ENCODE measurements at places on chromosomes 3 and 15. TPM values are rescaled to one million over a fixed set of nuclear protein-coding genes. Genes with fewer than 3 reads are reported as not detected.

GRCh38 chr15:25937796-25938195, 74.7 kb upstream of the ATP10A start:
- no peak for DNase-seq

- DNase-seq, result peak; percentile 41
Observed at GRCh38 chr3:99938270-99938911, 120.7 kb downstream of the CMSS1 start.

DNA sequence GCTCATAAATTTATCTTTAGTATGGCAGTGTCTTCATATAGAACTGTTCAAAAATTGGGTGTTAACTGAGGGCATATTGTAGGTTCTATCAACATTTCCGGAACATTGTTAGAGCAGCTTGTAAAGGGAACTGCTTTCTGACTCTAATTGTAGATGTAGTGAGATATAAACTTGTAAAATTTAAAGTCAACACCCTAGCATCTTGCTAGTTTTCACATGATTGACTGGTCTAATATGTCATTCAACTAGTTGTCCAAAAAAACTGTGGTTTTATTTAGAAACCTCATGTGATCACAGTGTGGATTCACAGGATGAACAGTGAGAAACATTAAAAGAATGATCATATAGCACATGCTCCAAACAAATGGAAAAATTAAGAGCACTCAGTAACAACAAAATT, 607.4 kb downstream of the ROBO1 start:
- no peak for DNase-seq

DNA sequence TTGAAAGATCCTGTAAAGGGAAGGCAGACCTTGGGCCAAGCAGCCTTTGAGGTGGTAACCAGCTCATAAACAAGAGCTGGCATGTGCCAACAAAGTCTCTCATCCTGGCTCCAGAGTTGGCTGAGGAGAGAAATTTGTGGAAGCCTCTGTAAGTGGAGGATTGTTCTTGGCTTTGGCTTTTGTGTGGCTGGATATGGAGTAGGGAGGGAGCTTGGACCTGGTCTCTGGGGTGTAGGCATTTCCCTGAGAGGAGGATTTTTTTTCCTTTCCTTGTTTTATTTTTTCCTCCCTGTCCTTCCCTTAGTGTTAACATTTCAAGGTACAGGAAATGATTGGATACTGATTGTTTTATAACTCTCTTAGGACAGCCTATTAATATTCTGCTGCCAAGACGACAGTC, 60.8 kb downstream of the ZNF609 start:
- DNase-seq, result peak; percentile 66

GRCh38 chr3:35426366-35426958, 212.9 kb upstream of the ARPP21 start:
- DNase-seq, result no peak

DNA sequence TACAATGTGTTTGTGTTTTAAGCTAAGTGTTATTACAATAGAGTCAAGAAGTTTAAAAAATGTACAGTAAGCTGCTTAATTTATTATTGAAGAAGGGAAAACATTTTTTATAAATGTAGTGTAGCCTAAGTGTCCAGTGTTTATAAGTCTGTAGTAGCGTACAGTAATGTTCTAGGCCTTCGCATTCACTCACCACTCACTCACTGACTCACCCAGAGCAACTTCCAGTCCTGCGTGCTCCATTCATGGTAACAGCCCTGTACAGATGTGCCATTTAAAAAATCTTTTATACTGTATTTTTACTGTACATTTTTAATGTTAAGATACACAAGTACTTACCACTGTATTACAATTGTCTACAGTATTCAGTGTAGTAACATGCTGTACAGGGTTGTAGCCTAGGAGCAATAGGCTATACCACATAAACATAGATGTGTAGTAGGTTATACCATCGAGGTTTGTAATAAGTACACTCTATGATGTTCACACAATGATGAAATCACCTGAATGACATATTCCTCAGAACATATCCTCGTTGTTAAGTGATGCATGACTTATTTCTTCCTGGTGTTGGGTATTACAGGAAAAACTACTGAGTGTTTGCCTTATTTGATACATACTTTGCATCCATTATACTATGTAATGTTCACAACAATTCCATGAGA, 156.6 kb upstream of the NUDT16 start:
- DNase-seq, result no peak

GRCh38 chr3:69764121-69764741, 25.0 kb downstream of the MITF start:
- no peak for DNase-seq

DNA sequence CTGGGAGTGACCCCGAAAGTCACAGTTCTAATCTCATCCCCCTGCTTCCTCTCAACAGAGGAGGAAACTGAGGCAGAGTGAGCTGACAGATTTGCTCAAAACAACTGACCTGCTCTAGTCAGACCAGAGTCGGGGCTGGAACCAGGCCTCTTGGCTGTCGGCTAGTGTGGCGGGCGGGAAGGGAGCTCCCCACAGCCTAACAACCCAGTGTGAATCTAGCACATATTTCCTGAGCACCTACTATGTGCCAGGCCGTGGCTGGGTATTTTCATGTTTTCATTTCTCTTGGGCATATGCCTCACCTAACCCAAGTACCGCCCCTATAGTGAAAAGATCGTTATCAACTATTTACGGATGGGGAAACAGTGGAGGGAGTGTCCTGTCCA, 27.2 kb downstream of the GRIP2 start:
- no peak for DNase-seq

GRCh38 chr3:156952011-156952410, 125.9 kb downstream of the LEKR1 start:
- no peak for DNase-seq

- peak; percentile 49 for DNase-seq
Observed at GRCh38 chr3:42572278-42572677, 9.5 kb downstream of the SEC22C start.

- no peak for DNase-seq
Observed at GRCh38 chr3:123447749-123448517, 957 bp downstream of the ADCY5 start.

DNA sequence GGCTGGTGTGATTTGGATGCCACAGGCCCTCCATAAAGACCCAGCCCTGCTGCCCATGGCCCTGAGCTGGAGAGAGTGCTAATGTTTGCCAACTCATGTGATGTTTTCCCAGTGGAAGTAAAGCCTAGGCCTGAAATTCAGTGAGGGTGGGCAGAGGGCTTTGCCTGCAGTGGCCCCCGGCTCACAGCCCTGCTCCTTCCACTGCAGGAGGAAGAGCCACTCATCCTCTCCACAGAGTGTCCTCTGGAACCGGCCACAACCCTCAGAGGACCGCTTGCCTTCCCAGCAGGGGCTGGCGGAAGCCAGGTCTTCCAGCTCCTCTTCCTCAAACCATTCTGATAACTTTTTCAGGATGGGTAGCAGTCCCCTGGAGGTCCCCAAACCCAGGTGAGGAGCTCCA, 13.9 kb upstream of the CPNE9 start:
- DNase-seq, result no peak

DNA sequence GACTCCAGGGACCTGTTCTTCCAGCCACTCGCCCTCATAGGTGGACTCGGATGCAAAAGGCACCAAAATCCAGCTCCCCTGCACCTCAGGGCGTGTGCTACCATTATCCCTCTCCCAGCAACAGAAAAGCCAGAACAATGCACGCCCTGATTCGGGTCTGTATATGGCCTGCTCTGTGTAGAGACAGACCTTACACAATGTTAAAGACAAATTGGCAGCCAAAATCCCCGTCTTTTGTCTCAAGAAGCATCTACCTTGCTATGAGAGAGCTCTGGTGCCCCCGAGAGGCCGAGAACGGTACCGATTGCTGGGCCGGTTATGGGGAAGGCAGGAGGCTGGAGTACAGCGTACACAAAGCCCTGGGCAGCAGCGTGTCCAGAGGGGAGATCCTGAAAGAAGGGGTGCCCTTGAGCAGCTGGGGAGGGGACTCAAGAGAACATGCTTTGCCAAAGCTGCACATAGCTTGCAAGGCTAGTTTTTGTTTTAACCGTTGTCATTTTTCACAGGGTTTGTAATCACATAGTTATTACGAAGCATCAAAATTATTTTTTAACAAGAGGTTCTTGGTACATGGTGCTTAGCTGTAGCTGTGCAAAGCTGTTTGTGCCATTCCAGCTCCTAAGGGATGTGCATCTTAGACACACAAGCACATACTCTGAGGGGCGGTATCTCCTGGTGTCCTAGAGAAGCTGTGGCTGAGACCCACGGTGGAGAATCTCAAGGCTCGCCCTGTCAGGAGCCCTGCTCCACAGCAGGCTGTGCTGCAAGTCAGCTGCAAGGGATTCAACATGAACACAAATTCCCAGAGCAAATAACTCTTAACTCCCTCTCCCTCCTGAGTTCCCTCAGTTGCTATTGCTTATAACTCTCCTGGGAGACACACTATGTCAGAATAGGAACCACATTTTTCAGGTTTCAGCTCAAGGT, 461.5 kb upstream of the PPP2R3A start:
- DNase-seq, result peak; percentile 38

DNA sequence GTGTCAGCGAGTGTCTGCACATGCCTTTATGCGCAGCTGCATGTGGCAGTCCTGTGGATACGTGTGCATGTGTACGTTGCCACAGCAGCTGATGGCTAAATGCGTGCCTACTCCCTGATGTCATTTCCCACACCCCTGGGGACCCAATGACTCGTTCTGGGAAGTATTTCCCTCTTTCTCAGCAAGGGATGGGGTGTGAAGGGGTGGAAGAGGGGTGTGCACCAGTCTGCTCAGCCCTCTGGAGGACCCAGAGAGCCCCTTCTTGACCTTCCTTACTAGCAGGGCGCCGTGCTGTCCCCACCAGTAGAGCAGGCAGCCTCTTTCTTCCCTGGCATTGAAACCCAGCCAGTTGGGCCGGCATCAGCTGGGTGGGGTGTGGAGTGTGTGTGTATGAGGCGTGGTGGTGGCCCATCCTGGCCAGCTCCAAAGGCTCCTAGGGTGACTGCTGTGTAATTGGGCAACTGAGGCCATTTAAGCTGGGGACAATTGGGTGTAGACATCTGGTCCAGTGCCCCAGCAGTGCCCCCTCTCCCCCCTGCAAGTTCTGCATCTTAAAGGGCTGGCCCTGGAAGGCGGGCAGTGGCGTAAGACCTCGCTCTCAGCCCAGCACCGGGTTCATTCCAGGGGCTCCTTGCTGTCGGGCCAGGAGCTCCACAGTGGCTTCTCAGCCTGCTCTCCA, 19.2 kb downstream of the SNX33 start:
- DNase-seq, result peak; percentile 85

DNA sequence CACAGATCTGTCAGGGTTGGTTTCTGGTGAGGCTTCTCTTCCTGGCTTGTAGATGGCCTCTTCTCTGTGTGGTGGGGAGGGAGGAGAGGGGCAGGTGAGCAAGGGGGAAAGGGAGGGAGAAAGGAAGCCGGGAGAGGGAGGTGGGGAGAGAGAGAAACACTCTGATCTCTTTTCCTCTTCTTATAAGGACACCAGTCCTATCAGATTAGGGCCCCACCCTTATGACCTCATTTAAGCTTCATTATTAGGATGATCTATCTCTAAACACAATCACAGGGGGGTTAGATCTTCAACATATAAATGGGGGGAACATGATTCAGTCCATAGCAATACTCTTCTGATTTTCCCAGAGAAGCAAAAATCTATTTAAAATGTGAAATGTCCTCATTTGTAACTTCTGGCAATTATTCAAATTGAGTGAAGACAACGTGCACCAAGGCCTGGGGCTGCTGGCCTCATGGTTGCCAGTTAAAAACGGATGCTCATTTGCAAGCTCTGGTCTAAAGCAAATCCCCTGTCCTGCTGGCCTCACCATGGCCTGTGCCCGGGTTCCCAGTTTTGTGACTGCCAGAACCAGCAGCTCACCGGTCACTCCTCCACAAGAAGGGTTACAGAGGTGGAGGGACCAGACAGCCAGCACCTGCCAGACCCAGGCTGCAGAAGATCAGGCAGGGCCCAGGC, 8.3 kb downstream of the POMGNT2 start:
- no peak for DNase-seq

USP4 gene
- 61.3 TPM for total RNA-seq

GOLGA8H gene
- total RNA-seq, result 3.3 TPM

PPM1L gene
- total RNA-seq, result 2.3 TPM

RASGRP1 gene
- total RNA-seq, result 0.38 TPM

CFAP92 gene
- total RNA-seq, result 0.62 TPM

FOXB1 gene
- total RNA-seq, result not detected

DPPA4 gene
- total RNA-seq, result not detected

IMPG2 gene
- 0.76 TPM for total RNA-seq
